ENCODE measurements at places on chromosomes 6 and 20. TPM values are rescaled to one million over a fixed set of nuclear protein-coding genes. Genes with fewer than 3 reads are reported as not detected.

Gene FUT9
- total RNA-seq, result not detected

Gene PRRT1
- 0.20 TPM for total RNA-seq

Gene OR12D3
- total RNA-seq, result not detected

DNA sequence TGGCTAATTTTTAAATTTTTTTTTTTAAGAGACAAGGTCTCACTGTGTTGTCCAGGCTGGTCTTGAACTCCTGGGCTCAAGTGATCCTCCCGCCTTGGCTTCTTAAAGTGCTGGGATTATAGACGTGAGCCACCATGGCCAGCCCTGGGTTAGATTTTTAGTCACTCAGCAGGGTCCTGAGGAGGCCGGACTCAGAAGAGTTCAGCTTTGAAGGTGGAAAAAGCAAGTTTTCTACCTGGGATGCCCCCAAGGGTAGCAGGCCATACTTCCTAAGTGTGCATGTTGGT lies 44.2 kb downstream of the FGD2 start:
- DNase-seq, result no peak

DNA sequence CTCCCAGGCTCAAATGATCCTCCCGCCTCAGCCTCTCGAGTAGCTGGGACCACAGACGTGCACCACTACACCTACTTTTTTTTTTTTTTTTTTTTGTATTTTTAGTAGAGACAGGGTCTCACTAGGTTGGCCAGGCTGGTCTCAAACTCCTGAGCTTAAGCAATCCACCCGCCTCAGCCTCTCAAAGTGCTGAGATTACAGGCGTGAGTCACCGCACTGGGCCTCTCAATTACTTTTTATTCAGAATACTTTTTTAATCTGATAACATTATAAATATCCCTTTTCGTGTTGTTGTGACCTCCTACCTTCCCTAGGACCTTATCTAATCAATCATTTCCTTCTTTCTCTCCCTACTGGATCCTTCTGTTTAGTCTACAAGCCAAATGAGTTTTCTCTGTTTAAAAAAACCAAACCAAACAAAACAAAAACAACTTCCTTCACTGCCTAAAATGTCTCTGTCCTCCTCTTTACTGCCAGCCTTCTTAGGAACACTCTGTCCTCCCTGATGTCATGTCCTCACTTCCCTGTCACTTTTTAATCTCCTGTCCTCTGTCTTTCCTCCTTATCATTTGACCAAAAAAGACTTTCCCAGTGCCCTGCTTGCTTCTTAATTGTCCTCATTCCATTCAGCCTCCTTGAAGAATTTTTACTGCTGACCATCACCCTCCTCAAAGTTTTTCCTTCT lies 85.0 kb downstream of the CAP2 start:
- no peak for DNase-seq

- DNase-seq, result no peak
Observed at GRCh38 chr6:107123501-107123900, 8.2 kb upstream of the BEND3 start.

DNA sequence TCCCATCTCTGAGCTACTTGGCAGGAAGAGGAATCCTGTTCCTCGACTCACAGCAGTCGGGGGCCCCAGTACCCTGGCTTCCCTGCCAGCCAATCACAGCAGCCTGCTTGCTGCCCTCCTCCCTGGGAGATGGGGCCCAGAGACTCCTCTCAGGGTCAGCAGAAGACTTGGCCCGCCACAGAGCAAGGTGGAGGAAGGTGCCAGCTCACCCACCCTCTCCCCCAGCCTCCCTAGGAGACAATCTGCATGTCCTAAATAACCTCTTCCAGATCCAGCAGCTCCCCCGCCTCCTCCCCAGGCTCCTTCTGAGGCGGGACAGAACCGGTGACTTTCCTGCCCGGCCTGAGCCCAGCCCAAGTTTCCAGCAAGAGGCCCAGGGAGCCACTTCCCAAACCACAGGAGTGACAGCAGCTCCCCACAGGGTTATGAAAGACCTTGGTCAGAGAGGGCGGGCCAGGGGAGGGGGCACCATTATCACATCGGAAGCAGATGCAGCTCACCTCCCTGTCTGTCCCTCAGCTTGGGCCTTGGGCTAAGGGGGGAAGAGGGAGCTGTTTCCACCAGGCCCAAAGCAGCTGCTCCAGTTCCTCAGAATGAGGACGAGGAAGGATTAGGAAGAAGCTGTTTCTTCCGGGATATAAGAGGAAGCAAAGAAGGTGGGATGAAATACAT lies 2.3 kb downstream of the CCND3 start:
- peak; percentile 32 for DNase-seq

DNA sequence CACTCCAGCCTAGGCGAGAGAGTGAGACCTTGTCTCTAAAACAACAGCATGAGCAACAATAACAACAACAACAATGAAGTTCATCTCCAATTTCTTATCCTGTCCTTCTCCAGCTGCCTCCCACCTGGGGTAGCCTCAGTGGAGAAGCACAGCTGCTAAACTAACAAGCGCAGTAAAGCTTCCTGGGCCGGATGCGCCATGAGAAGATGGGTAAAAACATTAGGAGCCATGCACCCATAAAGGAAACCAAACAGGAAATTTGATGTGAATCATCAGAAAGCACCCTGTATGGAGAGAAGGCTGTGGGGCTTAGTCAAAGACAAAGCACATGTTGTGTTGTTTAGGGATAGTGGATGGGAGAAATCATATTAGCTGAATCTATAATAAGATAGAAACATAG lies 61.1 kb upstream of the CCN6 start:
- peak; percentile 90 for DNase-seq
